ENCODE measurements at places on chromosomes 13 and 19.

DNA sequence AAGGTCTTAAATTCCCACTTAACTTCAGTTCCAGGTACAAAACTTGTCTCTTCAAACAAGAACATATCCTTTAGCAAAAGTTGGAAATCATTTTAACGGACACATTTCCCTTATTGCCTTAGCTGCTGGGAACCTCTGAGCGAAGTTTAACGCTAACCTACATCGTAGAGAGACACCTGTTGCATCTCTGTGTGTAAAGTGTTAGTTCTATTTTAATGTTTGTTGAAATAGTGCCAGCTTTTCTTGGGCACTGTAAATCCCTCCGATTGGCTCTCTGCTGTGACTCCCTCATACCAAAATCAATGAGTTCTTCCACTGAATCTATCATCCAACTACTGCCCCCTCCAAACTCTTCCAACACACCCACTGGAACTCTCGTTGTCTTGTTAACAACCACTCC, 2.3 kb upstream of the HIF3A start:
- no peak for DNase-seq

DNA sequence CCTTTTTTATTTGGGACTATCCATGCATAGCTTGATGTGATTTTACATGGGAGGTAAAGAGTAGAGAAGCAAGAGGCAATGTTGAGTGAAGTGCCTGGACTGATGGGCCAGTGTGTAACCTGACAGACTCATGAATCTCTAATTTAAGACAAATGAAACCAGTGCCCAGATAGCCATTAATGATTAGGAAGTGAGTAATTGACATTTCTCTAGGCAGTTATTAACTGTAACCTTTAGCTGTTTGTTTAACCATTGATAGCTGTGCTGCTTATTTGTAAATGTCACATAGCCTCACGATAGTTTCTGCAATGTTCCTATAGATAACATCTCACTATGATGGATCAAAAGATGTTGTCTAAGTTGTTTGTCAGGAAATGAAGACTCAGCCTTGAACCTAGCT, 1047.5 kb upstream of the SPRY2 start:
- DNase-seq = no peak

- DNase-seq = no peak
These were observed 68.8 kb downstream of the CHST8 start for GRCh38 chr19:33690378-33691029.

- DNase-seq = no peak
These were observed 188.2 kb upstream of the TSC22D1 start for GRCh38 chr13:44764302-44764692.

GRCh38 chr13:33321686-33322542, 36.4 kb upstream of the STARD13 start:
- no peak for DNase-seq

GRCh38 chr19:23286477-23286876, 36.3 kb upstream of the ZNF724 start:
- peak; percentile 22 for DNase-seq

- DNase-seq = no peak
These were observed 22.4 kb downstream of the ZNF571 start for GRCh38 chr19:37572203-37572602.

GRCh38 chr13:57823704-57824103, 192.2 kb downstream of the PCDH17 start:
- DNase-seq = no peak

Data from T47D (cell line).